ENCODE measurements at places on chromosomes 1 and 21.

DNA sequence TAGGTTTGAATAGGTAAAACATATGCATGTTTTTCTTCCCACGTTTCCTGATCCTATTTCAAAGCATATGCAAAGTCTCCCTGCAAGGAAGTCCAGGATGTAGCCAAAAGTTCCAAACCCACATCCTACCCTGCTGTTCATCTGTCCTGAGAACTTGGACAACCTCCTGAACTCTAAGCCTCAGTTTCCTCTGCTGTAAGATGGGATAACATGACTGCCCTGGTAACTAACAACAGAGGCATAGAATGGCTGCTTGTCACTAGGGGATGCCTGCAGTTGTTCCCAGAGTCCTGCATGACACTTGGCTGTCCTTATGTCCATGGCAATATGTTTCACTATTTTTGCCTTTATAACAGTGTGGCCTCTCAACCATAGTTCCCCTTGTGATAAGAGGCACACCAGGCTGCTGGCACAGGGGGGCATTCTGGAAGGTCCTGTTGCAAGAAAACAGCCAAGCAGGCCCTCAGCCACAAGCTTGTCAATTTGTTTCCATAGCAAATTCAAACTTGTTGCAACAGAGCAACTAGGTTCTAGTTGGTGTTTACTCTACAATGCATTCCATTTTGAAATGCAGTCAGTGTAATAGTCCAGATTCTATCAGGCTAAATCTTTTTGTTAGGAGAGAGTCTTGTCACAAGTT, 1.5 kb upstream of the HDGF start:
- no peak for DNase-seq

GRCh38 chr1:111725192-111725591, 14.0 kb downstream of the INKA2 start:
- DNase-seq: no peak

- peak; percentile 21 for DNase-seq
Measured at GRCh38 chr1:246324711-246325110, 182.4 kb downstream of the SMYD3 start.

- no peak for DNase-seq
Measured at GRCh38 chr1:91725989-91726721, 159.8 kb downstream of the TGFBR3 start.

DNA sequence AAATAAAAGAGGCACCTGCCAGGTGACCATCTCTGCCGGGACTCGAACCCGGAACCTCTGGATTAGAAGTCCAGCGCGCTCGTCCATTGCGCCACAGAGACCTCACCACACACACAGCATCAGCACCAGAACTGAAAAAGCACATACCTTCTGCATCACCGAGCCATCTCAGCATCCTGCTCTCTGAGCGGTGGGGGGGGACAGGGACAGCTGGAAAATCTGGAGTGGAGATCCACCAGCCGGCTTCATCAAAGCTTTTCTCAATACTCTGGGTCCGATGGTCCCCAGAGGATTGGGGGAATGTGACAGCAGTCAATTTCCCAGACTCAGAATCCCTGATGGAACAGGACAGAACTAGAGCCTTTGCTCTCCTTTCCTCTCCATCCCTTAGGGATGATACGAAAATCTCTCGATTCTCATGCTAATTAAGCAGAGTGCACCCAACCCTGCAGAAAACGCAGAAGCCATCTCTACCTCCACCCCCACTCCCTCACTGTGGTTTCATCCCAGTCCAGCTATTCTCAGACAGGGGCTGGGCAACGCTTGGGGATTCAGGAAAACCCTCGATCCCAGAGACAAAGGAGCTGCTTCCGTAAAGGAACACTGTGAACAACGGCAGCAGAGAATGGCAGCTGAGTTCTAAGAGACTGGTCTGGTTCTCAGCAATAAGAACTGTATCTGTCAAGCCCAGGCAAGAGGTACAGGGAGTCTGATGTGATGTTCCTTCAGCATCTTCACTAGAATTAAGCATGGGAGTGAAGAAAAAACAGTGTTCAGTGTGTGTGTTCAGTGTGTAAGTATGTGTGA, 29.6 kb upstream of the CADM3 start:
- DNase-seq: no peak

GRCh38 chr1:159881622-159882526, 18.1 kb downstream of the CFAP45 start:
- peak; percentile 100 for DNase-seq

GRCh38 chr1:174815036-174815435, 184.7 kb upstream of the CACYBP start:
- DNase-seq: peak; percentile 84

DNA sequence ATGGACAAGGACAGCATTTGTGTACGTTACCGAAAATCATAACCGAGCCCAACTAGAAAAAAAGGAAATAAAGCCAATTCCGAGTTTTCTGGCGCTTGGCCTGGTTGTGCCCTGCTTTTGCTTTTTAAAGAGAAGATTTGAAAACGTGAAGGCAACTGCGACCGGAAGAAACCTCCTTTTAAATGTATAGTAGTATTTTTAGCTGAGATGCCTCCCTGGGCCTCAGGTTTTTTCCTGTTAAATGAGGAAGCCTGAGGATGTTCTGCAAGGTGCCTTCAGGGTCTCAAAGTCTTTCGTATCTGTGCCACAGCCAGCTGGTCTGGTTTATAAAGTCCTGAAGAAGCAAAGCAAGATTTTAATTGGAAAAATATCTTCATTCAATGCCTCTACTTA, 371 bp upstream of the ODF2L start:
- no peak for DNase-seq

DNA sequence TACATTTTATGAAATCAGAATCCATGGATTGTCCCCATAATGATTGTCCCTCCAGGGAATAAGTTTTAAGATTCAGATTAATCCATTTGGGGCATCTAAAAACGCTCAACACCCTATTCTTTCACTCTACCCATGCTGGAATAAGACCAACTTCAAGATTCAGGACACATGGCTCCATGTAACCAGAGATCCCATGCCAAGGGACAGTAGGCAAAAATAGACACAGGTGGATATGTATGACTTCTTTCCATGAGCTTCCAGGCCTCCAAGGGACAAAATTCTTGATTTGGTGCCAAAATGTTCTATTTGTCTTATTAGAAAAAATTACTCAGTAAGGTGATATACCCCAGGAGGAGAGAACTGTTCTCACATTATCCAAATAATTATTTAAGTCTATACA, 178.8 kb downstream of the NRIP1 start:
- no peak for DNase-seq

DNA sequence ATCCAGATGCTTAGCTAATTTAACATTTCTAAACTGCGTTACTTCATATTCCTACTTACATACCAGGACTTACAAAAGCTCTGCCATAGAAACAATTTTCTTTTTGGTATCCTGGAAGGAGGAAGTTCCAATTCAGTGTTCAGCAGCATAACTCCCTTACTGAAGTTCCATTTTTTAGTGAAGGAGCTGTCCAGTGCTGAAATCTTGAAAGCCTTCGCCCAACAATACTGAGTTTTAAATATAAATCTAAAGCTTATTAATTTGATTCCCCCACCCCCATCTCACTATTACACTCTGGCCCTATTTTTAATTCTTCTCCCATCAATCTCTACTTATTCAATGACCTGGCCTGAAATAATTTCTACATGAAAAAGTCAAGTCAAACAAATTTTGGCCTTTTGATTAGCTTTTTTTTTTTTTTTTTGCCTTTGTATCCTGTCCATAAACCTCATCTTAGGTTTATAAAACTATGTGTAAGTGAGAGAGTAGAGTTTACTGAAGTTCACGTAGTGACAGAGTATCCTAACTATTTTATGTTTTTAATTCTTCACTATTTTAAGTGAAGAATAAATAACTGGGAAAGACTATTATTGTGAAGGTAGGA, 323.0 kb upstream of the PLD5 start:
- no peak for DNase-seq

GRCh38 chr1:16209847-16210407, 2.5 kb downstream of the ARHGEF19 start:
- no peak for DNase-seq

DNA sequence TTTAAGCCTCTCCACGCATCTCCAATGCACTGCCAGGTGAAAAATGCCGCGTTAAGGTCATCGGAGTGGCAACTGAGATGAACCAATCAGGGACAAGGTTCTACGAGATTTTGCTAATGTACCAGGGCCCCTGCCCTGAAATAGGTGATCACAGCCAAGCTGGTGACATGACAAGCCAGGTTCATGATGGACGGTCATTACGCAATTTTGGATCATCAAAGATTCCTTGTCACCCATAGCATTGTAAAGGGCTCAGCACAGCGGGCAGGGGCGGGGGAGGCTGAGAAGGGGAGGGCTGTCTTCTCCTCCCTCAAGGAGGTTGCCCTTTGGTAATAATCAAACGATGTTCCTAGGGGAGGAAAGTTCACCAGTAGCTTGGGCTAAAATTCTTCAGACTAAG, 475.5 kb downstream of the NPHP4 start:
- DNase-seq: no peak

DNA sequence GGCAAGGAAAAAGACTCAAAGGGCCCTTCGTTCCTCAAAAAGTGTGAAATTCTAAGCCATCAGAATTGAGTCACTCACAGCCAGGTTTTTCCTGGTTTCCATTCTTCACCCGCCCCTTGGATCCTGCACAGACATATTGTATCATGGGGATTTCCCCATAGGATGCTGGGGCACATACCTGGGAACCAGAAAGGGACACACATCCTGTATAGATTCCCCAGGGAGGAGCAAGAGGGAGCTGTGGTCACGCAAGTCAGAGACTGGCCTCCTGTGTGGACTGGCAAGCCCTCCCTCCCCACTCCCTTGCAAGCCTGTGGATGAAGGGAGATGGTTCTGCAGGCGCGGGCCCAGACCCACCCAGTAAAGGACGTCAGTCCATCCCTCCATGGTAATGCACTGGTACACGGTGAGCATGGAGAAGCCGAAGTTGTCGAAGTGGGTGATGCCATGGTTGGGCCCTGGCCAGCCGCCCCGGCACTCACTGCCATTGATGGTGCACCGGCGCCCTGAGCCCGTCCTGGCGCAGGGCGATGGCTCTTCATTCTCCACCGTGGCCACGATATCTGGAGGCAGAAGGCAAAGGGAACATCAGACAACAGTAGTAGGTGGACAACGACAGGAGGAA, 23.2 kb downstream of the CACNA1S start:
- peak; percentile 59 for DNase-seq

- DNase-seq: no peak
Measured at GRCh38 chr1:234979296-234980279, 149.0 kb downstream of the TOMM20 start.

GRCh38 chr1:21397813-21398188, 42.1 kb upstream of the NBPF3 start:
- DNase-seq: no peak

DNA sequence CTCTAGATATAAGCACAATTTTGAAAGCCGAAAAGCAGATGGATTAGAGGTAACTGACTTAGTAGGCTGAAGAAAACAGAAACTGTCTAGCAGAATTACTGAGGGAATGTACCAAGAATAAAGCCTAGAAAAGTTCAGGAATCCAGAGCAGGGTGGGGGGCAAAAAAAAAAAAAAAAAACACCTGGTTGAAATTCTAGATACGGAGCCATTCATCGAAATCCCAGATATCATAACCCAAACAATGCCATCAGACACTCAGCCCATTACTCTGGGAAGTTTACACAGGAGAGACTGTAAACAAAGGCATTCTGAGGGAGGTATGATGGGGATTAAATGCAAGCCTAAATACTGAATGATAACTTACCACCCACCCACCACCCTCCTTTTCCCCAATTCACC, 45.6 kb downstream of the ENAH start:
- DNase-seq: no peak

DNA sequence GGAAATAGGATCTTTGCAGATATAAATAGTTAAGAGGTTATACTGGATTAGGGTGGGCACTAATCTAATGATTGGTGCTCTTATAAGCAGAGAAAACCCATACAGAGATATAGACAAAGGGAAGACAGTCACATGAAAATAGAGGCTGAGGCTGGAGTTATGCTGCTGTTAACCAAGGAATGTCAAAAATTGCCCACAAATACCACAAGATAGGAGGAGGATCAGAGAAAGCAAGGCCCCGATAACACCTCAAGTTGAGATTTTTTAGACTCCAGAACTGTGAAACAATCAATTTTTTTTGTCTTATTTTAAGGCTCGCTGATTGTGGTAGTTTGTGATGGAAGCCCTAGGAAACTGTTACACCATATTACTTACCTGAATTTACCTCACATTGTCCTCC, 513.2 kb downstream of the COL11A1 start:
- no peak for DNase-seq

DNA sequence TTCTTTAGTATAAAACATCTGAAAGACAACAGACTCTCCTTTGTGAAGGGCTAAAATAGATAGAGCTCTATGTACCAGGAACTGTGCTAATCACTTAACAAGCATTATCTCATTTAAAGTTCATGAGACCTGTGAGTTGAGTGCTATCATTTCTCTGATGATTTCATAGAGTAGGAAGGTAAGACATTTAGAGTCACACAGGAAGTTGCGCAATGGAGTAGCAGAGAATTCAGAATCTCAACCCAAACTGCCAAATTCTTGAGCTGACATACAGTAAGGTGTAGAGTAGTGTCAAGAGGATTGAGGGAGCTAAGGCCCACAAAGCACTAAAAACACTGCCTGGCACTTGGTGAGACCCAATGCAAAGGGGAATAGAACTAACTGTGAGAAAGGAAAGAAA, 384.3 kb downstream of the NTNG1 start:
- no peak for DNase-seq

DNA sequence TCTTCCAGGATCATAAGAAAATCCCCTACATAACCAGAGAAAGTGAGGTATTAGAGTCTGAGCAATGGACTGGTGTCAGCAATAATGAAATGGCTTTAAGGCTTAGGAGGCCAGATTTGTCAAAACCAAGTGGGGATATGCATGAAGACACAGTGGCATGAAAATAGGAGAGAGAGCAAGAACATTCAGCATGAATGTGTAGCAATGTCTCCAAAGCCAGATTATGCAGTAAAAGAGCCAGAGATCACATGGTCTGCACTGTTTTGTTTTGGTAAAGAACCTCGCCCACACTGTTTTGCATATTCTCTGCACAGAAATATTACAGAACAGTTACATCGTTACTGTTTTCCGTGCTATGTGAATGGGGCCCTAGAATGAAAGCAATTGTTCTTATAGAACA, 589.4 kb downstream of the PLPP3 start:
- DNase-seq: no peak

- no peak for DNase-seq
Measured at GRCh38 chr1:56489695-56490094, 89.7 kb downstream of the PLPP3 start.

GRCh38 chr1:246110343-246111219, 396.5 kb downstream of the SMYD3 start:
- no peak for DNase-seq

GRCh38 chr1:87231703-87232367, 96.8 kb upstream of the LMO4 start:
- DNase-seq: no peak

Data from keratinocyte (primary cell).